A172 (cell line): ENCODE measurements at places on chromosomes 16 and 17. TPM values are rescaled to one million over a fixed set of nuclear protein-coding genes. Genes with fewer than 3 reads are reported as not detected.

The ABCC11 gene
- total RNA-seq: not detected in 2 replicates

The PARD6A gene
- 5.7 and 12.9 TPM in 2 replicates for total RNA-seq

The MT1A gene
- not detected in 2 replicates for total RNA-seq

The SDR42E2 gene
- total RNA-seq: not detected in 2 replicates

The RANGRF gene
- 12.1 and 17.4 TPM in 2 replicates for total RNA-seq

The BMERB1 gene
- 12.9 and 17.4 TPM in 2 replicates for total RNA-seq

The VPS35L gene
- total RNA-seq: 27.8 and 29.7 TPM in 2 replicates

DNA sequence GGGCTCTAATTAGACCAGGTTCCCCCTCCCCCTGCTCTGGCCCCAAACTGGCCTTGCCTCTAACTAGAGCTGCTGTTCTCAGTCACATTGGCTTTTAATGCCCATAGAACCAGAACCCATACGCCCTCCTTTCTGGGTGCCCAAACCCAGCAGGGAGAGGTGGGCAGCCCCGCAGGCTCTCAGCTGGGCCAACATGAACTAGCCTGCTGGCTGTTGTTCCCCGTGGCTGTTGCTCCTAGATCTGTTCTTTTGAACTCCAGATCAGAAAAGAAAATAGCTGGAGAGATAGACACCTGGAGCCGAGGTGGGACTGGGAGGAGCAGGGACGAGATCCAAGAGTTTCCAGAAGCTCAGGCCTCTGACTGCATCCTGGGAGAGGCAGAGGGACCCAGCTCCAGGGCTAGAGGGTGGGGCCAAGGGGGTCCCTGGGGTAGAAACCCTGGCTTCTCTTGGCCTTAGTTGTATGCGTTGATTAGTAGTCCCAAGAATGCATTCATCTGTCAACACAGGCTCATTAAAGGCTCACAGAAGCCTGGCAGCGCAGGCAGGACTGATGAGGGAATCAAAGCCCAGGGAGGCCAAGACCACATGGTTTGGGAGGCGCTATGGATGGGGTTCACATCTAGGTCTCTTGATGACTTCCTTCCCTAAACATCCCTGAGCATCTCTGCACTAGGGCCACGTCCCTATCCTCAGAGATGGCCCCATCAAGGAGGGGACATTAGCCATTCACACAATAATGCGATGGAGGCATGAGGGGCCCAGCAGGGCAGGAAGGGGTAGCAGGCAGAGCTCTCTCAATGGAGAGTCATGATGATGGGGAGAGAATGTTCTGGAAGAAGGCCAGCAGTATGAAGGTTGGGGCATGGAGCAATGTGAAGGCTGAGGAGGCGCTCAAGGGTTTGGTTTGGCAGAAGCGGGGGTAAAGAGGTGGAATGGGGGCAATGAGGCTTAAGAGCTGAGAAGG, 1.3 kb upstream of the CPSF4L start:
- no peak for DNase-seq

- DNase-seq: no peak
Observed at GRCh38 chr16:24819462-24820040, 26.2 kb upstream of the SLC5A11 start.

- peak; percentile 79 for DNase-seq
Observed at GRCh38 chr16:69709456-69710084, 16.8 kb downstream of the NQO1 start.

DNA sequence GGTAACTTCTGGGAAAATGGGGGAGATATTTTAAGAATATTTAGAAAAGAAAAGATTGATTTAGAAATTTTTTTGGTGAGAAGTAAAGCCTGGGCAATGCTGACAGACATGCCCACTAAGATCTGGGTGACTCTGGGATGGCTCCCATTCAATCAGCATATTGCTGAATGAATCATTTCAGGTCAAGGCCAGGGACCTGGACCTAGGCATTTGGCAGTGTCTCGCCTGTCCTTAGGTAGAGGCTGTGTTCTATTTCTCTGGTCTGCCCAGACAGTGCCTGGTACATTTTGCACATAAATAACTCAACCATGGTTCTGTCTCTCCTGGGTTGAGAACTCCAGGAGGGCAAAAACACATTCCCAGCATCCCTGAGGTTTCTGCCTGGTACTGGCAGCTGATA, 39.9 kb downstream of the SMPD3 start:
- no peak for DNase-seq

GRCh38 chr17:78107457-78107856, 21.1 kb downstream of the TMC6 start:
- DNase-seq: no peak

GRCh38 chr17:72136692-72137091, 15.9 kb downstream of the SOX9 start:
- peak; percentile 59 for DNase-seq

DNA sequence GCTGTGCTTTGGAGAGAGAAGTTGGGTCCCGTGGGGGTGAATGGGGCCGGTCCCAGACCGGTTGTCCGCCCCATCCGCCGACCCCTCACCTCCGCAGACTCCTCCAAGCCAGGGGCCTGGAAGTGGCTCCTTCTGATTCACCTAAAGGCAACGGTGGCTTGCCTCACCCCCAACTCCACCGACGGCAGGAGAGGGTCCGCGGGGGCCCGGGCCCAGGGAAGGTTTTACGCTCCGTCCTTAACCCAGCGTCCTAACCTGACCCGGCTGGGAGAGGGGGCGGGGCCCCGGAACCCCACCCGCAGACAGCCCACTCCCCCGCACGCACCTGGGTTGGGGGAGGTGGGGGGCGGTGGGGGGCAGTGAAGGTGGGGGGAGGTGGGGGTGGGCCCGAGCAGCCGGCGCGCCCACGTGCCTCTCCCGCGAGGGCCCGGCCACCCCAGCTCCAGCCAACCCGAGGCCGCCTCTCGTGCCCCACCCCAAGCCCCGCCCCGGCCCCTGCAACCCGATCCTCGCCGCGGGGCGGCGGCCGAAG, 12.7 kb upstream of the CD300A start:
- DNase-seq: no peak

DNA sequence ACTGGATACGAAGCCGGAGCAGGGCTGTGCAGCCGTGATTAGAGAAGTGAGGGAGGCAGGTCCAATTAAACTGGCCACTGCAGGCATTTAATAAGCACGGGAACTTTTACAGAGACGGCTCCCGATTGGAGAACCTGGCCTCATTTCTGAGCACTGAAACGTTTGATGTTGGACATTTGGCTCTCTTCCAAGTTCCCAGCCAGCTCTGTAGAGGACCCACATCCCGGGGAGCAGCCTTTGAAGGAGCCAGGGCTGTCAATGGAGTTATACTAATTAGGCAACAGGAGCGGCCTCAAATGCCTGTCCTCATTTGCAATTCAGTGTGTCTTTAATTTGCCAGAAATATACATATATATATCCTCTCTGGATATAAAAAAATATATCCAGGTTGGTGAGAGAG, 499.4 kb upstream of the C16orf82 start:
- no peak for DNase-seq

- no peak for DNase-seq
Observed at GRCh38 chr17:38443356-38444031, 15.2 kb downstream of the ARHGAP23 start.

DNA sequence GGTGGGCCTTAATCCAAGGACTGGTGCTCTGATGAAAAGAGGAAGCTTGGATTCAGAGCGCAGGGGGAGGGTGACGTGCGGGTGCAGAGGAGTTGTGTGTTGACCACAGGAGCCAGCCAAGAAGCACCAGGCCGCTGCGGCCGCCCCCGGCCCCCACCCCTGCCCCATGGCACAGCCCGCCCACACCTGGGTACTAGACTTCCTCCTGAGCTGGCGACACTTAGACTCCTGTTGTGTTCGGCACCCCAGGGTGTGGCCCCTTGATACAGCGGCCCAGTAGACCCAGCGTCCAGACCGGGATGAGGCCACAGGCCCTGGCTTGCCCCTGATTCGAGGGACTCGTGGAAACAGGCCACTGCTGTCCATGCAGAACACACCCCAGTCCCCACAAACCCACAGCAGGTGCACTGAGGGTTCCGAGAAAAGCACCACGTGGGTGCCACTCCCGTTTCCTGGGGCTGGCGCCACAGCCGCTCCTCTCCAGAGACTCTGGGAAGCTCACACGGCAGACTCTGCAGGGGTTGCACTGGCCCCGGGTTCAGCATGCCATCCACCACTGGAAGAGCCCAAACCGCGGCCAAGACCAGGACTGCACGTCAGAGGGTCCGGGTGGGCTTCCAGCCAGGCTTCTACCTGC, 5.7 kb upstream of the SNAI3 start:
- no peak for DNase-seq

DNA sequence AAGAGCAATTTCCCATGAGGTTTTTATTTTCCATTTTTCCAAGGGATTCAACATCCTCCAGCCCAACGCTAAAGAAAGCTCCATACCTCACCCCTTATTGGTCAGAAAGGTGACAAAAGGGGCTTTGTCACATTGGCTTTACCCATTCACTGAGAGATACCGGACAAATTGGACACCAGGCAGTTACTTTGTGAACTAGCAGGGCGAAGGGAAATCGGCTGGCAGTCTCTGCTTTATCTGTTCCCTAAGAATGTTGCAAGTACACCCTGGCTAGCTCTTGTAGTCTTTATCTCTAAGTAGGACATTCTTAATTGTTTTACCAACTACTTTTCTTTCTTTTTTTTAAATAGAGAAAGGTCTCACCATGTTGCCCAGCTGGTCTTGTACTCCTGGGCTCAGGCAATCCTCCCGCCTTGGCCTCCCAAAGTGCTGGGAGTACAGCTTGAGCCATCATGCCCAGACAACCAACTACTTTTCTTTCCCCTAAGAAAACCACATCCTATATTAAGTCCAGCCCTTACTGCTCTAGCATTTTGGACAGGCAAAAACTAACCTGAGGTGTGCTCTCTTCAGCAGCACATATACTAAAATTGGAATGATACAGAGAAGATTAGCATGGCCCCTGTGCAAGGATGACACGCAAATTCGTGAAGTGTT, 16.8 kb downstream of the PRPSAP1 start:
- peak; percentile 17 for DNase-seq

GRCh38 chr17:66547151-66547865, 244.9 kb downstream of the PRKCA start:
- no peak for DNase-seq

DNA sequence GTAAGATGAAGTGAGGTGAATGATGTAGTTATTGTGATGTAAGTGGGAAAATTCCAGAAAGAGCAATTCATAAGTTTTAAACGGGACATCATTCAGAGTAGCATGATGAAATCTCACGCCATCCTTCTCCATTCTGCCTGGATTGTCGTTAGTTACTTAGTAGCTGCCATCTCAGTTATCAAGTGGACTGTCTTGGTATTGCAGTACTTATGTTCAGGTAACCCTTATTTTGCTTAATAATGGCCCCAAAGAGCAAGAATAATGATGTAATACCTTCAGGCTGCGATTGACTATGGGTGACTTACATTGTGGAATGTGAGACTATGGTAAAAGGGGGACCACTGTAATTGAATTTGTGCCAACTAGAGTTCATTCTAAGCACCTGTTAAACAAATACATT, 234.1 kb upstream of the TOM1L1 start:
- no peak for DNase-seq

DNA sequence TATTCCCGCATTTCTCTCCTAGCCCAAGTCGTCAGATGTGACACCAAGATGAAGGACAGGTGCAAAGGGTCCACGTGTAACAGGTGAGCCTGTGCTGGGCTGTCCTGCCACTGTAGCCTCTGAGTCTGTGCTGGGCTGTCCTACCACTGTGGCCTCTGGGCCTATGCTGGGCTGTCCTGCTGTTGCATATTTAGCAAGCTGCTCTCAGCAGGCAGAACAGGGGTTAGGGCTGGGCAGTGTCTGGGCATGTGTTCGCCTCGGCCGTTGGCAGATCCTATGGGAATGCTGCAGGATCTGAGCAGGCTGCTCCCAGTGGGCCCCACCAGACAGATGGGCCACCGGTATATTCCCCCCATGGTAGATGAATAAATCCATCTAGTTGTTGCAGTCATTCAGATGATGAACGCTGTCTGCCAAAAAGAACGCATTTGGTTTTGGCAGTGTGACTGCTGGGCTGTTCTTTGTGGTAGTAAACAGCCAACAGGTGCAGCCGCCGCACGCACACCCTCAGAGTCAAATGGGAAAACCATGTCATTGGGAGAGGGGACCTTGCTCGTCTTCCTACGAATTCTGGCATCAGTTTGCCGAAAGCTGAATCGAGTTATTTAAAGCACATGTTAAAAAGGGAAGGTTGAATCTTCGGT, 49.2 kb downstream of the CRISPLD2 start:
- no peak for DNase-seq

DNA sequence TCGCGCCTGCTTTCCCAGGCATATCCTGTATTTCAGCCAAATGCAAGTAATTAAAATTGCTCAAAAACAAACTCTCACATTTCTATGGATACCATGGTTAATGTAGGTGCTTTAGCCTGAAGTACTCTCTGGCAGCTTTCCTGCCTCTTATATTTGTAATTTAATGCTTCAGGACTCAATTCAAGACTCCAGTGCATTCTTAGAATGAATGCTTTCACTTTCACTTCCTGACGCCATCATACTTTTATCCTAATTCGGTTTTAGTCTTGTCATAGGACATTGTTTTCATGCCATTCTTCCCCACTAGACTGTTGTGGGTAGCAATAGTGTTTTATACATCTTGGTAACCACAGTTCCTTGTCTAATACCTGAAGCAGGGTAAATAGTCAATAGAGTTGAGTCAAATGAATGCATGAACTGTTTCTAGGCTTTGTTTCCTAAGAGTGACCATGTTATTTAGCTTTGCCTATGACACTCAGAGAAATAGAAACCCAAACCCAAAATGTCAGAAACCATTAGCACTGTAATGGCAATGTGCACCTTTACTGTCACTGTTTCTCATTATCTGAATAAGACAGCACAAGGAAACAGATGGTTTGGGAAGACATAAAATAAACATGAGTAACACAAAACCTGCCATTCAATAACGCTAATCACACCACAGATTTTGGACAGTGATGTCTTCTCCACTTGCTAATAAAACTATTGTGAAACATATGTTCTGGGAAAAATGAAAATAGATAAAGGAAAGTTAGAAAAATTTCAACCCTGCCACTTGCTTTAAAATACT, 705.5 kb downstream of the CDH11 start:
- DNase-seq: peak; percentile 29

DNA sequence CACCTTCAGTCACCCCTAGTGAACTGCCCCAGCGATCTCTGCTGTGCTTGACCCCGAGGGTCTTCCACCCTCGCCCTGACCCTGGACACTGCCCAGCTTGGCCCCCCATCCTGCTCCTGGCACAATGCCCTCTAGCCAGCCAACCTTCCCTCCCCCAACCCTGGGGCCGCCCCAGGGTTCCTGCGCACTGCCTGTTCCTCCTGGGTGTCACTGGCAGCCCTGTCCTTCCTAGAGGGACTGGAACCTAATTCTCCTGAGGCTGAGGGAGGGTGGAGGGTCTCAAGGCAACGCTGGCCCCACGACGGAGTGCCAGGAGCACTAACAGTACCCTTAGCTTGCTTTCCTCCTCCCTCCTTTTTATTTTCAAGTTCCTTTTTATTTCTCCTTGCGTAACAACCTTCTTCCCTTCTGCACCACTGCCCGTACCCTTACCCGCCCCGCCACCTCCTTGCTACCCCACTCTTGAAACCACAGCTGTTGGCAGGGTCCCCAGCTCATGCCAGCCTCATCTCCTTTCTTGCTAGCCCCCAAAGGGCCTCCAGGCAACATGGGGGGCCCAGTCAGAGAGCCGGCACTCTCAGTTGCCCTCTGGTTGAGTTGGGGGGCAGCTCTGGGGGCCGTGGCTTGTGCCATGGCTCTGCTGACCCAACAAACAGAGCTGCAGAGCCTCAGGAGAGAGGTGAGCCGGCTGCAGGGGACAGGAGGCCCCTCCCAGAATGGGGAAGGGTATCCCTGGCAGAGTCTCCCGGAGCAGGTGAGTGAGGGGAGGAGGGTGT, at the start of gene TNFSF13:
Gene TNFSF13 (plus strand): TSS at position 207 of the 776 bp plus-strand sequence. CDS start 290 bp downstream, at position 497.
- DNase-seq: no peak
